ENCODE measurements at places on chromosomes 16 and 17.
A peak's percentile ranks its signal among the peaks of the same experiment; 100 is the strongest.

GRCh38 chr17:40648384-40648968 is 858 bp upstream of the SMARCE1 start:
- DNase-seq = no peak

GRCh38 chr17:6028294-6028693 is 41.9 kb upstream of the WSCD1 start:
- no peak for DNase-seq

DNA sequence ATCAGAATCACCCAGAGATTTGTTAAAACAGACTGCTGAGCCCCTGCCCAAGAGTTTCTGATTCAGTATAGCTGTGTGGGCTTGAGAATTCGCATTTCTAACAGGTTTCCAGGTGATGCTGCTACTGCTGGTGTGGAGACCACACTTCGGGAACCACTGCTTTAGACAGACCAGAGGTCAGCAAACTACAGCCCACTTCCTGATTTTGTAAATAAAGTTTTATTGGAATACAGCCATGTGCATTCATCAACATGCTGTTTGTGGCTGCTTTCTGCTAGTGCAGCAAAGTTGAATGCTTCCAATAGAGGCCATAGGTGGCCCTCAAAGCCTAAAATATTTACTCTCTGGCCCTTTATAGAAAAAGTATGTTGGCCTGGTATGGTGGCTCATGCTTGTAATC is 32.6 kb upstream of the CLEC19A start:
- no peak for DNase-seq

DNA sequence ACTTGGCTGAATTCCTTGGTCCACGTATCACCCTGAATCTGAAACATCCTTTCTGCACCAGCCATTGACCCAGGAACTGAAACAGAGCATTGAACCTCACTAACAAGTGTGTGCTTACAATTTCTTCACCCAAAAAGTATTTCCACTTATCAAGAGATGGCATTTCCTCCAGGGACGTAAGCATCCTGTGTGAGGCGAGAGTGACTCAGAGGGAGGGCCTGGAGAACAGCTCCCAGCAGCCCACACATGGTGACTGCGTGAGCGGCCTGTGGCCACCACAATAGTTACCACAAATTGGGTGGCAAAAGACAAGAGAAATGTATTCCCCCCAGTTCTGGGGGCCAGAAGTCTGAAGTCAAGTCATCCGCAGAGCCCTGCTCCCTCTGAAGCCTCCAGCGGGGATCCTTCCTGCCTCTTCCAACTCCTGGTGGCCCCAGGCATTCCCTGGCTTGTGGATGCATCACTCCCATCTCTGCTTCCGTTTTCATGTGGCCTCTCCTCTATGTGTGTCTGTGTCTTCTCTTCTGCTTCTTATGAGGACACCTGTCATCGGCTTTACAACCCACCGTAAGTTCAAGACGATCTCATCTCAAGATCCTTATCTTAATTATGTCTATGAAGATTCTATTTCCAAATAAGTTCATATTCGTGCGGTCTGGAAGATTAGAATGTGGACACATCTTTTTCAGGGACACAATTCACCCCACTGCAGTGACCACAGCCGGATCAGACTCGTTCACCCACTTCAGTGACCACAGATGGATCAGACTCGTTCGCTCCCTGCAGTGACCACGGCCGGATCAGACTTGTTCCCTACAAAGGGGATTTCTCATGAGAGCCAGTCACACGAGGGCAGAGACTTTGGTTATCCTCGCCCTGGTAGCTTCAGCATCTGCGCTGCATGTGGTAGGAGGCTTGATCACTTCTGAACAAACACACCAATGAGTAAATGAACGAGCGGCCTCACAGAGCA is 122.6 kb upstream of the FOXF1 start:
- DNase-seq = peak; percentile 99

DNA sequence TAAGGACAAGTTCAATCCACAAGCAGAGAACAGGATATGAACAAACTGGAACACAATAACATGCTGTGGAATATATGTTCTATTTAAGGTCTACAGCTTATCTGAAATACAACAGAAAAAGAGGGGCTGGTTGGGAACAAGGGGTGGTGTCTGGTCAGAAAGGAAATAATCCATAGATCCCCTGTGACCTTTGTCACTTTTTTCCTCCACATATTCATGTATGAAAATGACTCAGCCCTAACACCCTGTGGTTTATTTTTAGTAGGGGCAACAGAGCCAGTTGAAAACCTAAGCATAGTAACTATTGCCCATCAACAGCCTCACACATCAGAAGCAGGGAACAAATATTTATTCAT is 12.3 kb upstream of the SPAG9 start:
- no peak for DNase-seq

DNA sequence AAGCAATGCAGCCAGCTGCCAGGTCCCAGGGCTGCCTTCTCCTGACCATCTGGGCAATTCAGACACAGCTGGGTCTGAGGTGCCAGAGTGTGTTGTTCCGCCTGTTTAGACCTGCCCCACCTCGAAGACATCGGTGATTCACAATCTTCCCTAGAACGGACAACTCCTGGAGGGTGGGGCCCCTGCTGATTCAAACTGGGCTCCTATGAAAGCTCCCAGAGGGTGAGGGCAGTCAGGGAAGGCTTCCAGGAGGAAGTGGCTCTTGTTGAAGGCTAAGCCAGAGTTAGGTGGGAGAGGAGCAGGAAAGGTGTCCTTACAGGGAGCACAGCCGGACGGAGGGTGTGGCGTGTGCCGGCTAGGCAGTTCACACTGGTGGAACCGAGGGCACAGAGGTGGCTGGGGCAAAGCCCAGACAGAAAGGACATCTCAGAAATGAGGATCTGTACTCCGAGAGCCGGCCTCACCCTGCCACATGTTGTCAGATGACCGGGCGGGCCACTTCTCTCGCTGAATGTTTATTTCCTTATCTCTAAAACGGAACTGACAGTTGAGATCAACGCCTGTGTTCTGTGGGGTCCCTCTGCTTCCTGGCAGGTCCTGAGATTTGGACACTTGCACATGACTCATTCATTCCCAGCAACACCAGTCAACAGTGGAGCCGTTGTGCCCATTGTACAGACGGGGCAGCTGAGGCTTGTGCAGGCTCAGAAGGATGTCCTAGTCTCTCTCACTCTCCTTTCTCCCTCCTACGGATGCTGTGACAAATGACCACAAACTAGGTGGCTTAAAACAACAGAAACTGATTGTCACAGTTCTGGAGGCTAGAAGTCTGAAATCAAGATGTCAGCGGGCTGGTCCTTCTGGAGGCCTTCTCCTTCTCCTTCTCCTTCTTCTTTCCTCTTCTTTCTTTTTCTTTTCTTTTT is 26.9 kb upstream of the LITAF start:
- DNase-seq = peak; percentile 53

- DNase-seq = no peak
These were observed 193.7 kb upstream of the CHMP6 start for GRCh38 chr17:80797741-80798594.

- no peak for DNase-seq
These were observed 66.8 kb downstream of the MARCHF10 start for GRCh38 chr17:62741290-62741689.

DNA sequence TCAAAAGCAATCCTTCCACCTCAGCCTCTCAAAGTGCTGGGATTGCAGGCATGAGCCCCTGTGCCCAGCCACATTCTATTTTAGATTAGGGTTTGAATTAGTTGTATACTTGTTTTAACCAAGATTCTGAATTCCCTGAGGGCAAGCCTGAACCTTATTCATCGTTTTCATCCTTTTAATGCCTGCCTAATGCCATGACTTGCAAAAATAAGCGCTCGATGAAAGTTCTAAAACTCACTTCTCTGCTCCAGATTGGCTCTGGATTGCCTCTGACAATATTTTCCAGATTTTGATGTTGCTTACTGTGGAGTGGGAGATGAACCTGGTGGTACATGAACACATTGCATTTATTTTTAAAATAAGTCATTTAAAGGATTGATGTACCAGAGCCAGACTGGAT is 90.9 kb upstream of the CACNG3 start:
- DNase-seq = no peak

DNA sequence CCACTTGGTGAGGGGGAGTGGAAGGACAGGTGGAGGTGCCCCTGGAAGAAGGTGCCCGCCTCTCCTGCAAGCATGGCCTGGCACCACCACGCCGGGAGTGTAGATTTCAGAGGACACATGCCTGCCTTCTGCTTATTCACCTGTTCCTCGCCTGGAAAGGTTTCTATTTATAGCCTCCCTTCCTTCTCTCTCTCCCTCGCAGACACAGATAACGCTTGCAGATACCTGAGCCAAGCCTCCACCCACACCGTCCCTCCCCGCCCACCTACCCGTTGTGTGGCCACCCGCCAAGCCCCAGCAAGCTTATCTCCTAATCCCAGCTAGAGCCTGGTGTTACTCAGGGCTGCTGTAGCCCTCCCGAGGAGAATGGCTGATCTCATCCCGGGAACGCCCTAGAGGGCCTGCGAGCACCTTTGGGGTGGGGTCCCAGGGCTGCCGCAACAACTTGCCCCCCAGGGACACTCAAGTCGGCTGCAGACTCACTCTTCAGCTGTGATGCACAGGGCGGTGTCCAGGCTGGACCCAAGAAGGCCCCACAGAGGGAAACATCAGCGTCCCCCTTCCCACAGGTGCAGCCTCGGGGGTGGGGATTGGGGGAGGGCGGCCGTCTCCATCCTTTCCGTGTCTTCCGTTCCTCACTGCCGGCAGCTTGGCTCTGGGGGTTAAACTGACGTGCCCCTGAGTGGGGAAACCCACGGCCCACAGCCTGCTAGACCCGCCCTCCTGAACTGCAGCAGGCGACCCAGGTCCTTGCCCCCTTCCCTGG is 1.9 kb upstream of the SNAI3 start:
- no peak for DNase-seq

- no peak for DNase-seq
These were observed 114.9 kb downstream of the CDYL2 start for GRCh38 chr16:80689487-80689886.

DNA sequence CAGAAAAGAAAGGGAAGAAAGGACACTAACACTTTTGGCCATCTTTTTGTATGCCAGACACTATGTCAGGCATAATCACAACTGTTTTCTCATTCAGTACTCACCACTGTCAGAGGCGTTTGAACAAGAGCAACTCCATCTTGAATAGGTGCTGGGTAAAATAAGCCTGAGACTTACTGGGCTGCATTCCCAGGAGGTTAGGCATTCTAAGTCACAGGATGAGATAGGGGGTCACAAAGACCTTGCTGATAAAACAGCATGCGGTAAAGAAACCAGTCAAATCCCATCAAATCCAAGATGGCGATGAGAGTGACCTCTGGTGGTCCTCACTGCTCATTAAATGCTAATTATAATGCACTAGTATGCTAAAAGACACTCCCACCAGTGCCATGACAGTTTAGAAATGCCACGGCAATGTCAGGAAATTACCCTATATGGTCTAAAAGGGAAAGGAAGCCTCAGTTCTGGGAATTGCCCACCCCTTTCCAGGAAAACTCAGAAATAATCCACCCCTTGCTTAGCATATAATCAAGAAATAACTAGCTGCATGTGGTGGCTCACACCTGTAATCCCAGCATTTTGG is 14.9 kb upstream of the LYRM9 start:
- DNase-seq = no peak

DNA sequence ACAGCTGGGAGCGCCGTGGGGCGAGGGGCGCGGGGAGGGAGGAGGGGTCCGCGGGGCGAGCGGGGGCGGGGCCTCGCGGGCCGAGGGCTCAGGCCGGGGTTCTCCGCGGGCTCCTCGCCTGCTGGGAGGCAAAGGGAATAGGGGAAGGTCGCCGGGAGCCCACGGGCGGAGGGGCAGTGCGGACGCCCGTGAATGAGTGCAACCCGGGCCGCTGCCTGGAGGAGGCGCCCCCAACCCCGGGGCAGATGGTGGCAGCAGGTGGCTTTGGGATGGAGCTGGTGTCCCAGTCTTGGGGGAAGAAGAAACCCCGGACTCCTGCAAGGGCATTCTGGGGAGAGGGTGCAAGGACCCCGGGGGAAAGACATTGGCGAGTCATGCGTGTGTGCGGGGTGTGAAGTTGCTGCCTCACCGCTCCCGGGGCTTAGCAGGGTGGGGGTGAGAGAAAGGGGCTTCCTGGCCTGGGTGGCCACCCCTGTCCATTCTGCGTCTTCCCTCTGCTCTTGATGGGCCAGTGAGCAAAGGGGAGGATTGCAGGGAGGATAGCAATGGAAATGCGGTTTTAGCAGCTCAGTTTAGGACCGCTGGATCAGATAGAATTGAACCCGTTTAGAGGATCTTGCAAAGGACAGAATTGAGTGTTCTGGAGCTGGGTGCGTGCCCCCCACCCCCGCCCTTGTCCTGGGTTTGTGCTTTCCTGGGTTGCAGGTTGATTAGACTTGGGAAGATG is 526 bp downstream of the KIAA0513 start:
- no peak for DNase-seq

- peak; percentile 84 for DNase-seq
These were observed 33.2 kb downstream of the TUBD1 start for GRCh38 chr17:59859444-59860025.

DNA sequence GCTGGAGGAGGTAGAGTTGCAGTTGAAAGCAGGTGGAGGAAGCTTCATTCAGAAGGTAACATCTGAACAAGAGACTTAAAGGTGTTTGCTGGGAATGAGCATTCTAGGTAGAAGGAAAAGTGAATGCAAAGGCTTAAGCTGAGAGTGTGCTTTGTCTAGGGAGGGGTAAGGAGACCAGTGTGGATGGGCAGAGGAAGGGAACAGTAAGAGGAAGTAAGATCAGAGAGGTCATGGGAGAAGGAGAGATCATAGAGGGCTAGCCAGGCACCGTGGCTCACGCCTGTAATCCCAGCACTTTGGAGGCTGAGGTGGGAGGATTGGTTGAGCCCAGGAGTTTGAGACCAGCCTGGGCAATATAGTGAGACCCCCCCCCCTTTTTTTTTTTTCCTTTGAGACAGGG is 3.3 kb downstream of the STX4 start:
- no peak for DNase-seq

DNA sequence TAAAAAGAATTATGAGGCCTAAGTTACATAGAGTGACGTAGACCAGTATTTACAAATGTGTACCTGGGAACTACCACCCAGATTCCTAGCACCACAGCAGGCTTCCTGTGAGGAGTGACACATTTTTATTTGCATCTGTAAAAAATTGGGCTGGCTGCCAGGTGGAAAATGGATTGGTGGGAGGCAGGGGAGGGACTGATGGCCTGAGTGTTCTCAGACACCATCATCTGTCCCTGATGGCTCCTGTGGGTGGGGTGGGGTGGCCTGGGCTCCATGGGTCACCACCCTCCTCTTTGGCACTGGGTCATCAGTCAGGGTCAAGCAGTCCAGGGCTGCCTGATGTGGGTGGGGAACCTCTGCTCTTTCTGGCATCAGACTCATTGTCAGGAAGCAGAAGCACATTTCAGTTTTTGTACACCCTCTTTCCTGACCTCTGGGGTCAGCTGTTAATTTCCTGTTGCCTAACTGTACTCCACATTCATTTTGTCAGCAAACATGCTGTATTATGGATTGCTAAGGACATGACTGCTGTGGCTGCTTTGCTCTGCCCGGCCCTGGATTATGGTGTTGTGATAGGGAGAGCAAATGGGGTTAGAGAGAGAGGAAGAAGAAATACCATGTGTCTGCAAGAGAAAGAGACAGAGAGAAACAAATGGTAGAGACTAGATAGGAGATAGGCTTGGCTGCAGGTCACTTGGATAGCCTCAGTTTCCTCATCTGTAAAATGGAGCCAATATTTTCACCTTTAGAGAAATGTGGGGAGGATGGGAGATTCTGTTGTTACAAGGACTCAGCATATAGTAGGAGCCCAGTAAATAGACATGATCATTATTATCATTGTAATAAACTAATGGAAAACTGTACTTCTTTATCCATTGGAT is 11.6 kb upstream of the MFAP4 start:
- peak; percentile 86 for DNase-seq
